Spleen (tissue), 13 donors: ENCODE measurements at places on chromosomes 11 and 22.

GRCh38 chr11:61697078-61697502 is 16.9 kb downstream of the DAGLA start:
- DNase-seq, result no peak

- no peak for DNase-seq
Observed at GRCh38 chr11:398826-399225, 4.8 kb downstream of the PKP3 start.

DNA sequence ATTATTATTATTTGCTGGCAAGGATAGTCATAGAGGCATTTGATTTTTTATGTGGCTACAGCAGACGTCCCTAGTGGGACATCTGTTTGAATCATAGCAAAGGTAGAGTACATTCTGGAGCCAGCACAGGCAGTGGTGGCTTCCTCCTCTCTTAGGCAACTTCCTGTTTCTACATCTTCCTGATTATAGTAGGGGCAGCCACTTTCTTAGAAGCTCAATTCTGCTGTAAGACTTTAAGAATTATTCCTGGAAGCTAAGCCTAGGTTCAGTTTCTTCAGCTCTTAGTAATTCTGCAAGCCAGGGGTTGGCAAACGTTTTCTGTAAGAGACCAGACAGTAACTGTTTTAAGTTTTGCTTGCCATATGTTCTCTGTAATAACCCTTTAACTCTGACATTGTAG is 129.3 kb upstream of the TENM4 start:
- DNase-seq, result no peak

- DNase-seq, result no peak
Observed at GRCh38 chr11:61004761-61005181, 33.3 kb downstream of the CD6 start.

DNA sequence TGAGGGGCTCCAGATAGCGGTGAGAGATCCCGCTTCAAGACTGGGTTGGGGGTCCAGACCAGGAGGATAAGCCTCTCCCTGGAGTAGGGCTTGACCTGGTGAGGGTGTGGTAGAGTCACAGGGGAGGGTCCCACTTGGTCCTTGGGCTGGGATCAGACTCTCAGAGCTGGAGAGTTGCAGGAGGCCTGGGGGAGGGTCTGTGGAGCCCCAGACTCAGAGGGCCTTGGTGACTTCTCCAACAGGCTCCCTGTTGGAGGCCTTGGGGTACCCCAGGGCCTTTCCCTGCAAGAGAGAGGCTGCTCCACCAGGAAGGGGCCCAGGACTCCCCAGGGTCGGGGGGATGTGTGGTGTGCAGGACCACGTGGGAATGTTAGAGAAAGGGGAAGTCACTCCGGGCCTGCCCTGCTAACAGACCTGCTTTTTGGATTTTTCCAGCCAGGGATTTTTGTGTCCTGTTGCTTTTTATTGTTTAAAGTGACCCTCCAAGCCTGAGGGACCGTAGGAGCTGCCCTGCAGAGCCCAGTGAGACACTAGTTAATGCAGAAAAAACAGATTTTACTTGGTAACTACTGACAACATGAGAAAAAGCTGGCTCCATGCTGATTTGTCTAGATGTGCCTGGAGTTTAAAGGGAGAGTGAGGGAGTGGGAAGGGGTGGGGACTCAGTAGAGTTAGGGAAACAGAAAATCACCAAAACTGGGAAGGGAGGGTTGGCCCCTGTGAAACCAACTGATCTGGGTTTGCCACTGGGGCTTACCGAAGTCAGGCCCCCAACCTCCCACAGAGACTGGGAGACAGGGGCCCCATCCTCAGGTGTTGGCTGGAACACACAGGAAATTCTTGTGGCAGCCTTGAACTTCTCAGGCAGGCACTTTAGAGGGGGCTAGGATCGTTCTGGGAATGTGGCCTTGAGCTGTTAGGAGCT is 801 bp upstream of the TXNRD2 start:
- DNase-seq, result no peak

- DNase-seq, result peak; percentile 88
Observed at GRCh38 chr11:44600839-44601383, 35.4 kb downstream of the CD82 start.

GRCh38 chr11:58562375-58562800 is 13.3 kb downstream of the LPXN start:
- no peak for DNase-seq

DNA sequence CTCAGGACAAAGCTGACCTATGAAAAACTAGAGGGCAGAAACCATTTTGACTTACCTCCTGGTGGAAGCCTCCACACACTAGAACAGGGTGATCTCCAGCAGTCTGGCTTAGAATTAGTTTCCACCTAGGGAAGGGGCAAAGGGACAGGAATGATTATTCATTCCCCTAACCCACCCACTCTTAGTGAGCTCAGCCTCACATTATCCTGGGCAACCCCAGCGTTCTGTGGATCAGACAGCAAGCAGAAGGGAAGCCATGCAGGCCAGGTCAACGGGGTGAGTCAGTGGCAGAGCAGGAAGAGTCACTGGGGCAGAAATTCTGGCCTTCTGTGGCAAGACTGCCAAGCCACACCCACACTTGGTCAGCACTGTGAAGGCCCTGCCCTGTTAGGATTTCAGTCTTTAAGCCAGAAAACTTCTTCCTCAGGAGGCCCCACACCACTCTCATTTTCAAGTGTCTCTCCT is 10.5 kb downstream of the NUMA1 start:
- DNase-seq, result peak; percentile 91

- DNase-seq, result no peak
Observed at GRCh38 chr11:112167145-112167544, at the start of gene TEX12. Gene TEX12, plus strand, starts transcription at chr11:112167372. Its CDS starts 1,897 bp downstream, at chr11:112169269.

GRCh38 chr11:43819926-43820325 is 60.7 kb upstream of the ALKBH3 start:
- DNase-seq, result no peak

DNA sequence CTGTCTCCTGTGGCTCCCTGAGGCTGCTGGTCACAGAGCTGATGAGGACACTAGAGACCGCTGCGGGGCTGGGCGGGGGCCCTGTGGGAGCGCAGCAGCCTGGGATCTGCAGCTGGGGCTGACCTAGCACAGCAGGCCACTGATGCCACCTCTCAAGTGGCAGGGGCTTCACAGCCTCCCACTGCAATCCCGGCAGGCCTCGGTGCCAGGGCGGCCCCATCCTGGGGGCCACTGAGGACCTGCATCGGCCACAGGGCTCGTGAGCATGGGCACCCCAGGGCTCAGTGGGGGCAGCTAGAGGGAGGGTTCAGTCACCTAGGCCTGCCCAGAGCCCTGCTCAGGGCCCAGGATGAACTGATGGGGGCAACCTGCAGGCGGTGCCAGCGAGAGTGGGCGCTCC is 14.6 kb upstream of the CCDC188 start:
- no peak for DNase-seq

DNA sequence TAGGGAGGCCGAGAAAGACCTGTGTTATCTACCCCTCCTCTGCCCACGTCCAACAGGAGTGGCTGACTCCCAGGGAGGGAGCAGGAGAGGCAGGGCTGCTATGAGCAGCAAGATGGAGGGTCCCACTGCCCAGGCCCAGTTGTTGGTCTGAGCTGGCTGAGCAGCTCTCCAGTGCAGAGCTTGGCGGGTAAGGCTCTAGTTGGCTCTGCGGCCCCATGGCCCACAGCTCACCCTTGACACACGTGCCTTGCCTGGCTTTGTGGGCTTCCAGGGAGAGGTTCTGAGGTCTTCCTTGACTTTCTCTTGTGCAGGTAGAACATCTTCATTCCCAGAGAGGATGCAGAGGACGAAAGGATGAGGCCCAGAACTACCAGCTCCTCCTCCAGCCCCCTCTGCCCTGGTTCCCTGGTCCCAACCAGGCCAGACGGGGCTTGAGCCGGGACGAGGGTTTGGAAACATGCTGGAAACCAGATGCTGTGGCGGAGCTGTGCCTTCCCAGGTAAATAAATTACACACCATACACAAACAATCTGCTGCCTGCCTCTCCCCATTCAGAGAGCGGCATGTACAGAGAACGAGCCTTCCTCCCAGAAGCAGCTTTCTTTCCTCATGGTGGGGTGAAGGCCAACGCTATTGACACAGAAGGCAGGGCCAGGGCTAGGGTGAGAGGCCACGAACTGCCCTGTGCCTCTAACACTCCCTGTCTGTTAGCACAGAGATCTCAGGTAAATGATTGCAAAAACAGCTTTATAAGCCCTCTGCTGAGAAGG is 48.1 kb downstream of the DSCAML1 start:
- peak; percentile 53 for DNase-seq

GRCh38 chr11:24122291-24122690 is 374.6 kb upstream of the LUZP2 start:
- no peak for DNase-seq

GRCh38 chr11:38460896-38461295 is 1862.9 kb upstream of the RAG2 start:
- DNase-seq, result no peak

DNA sequence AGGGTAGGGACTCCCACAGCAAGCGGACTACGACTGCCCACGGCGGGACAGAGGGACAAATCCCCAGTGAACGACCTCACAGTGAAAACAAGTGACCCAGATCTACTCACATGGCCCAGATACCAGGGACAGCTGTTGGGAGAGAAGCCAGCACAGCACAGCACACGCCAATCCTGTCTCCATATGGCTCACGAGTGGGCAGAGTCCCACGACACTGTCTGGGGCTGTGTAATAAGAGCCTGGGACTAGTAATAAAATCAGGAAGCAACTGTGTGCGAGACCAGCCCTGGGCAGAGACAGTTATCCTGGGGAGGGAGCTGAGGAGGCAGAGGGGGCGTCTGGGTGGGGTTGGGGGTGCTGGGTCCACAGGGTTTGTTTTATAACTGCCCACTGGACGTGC is 385.0 kb downstream of the CTTN start:
- DNase-seq, result no peak

- DNase-seq, result peak; percentile 91
Observed at GRCh38 chr22:45164270-45165088, 754 bp downstream of the NUP50 start.

GRCh38 chr11:8331767-8332166 is 68.1 kb upstream of the LMO1 start:
- DNase-seq, result no peak

- DNase-seq, result no peak
Observed at GRCh38 chr11:9760193-9760575, 96.3 kb downstream of the SWAP70 start.

DNA sequence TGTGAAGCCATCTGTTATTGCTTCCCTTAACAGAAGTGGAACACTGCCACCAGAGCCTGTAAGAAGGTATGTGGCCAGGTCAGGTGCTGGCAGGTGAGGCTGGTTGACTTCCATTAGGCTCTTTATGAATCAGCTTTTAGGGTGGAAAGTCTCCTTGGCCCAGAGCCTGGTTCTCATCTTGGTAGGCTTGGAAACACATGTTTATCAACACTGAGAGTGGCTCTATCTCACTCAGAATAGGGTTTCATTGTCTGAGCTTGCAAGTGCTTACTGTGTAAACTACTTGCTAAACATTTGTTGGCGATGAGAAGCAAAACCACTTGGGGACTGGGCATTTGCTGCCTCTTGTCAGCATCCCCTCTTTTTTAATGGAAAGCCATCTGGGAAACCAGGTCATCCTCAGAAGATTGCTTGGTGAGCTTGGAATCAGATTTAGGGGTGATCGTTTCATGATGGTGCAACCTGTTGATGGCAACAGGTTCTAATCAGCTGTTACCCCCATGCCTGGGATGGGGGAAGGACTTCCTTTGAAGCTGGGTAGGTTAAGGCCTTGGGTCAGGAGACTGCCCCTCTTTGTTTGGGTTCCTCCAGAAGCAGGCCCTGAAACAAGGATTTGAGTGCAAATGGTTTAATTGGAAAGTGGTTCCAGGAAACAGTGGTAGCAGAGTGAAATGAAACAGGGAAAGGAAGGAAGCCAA is 75.0 kb upstream of the AMPD3 start:
- DNase-seq, result no peak

DNA sequence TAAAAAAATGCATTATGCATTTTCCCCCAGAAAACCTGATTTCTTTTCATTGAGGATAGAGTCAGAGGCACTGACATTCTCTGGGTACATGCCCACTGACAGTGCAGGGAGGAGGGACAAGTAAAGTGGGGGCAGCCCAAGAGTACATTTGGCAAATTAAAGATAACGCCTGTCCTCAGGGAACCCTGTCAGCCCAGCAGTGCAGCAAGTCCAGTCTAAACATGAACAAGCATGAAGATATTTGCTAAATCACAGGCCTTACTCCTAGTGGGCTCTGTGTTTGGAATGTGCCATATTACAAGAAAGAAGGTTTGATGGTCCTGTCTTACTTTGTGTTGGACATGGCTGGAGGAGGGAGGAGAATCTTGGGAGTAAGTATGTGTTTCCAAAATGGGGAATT is 37.9 kb downstream of the AMOTL1 start:
- DNase-seq, result no peak

DNA sequence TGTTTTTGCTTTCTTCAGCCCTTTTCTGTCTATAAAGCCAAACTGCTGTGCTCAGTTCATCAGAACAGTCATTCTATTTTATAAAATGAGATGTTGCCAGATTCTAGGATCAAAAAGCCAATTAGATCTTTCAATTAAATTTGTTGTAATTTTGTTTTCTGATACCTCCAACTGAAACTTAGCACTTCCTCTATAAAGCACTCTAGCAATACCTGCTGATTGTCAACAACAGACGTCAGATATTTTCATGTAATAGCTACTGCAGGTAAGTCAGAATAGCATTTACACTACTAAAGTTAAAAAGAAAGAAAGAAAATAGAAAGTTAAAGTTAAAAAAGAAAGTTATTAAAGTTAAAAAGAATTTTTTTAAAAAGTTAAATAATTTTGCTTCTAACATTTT is 19.6 kb downstream of the RRAS2 start:
- no peak for DNase-seq

DNA sequence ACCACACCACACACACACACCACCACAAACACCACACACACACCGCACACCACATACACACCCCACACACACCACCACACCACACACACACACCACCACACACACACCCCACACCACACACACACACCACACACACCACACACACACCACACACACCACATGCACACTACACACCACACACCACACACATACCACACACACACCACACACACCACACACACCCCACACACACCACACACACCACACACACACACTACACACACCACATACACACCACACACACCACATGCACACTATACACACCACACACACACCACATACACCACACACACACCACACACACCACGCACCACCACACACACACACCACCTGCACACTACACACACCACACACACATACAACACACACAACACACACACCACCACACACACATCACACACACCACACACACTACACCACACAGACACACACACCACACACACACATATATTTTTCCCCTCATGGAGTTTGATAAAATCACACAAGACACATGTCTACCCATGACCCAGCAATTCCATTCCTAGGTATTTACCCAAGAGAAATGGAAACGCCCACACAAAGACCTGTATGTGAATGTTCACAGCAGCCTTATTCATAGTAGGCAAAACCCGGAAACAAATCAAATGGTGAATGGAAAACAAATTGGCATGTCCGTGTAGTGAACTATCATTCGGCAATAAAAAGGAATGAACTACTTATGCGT is 14.3 kb downstream of the CD5 start:
- no peak for DNase-seq

- no peak for DNase-seq
Observed at GRCh38 chr11:122285070-122285988, 169.3 kb upstream of the BLID start.

GRCh38 chr11:10824888-10825287 is 16.2 kb upstream of the EIF4G2 start:
- DNase-seq, result no peak
